Activated CD4-positive, CD25-positive, alpha-beta regulatory T cell treated with anti-CD3 and anti-CD28 coated beads, Interleukin-2, amount 50 U/mL, for 24 hours (primary cell): ENCODE measurements at places on chromosomes 16 and 17.
A peak's percentile ranks its signal among the peaks of the same experiment; 100 is the strongest.

- no peak for ATAC-seq
These were observed 90.2 kb downstream of the VPS53 start for GRCh38 chr17:624341-624860.

- no peak for ATAC-seq
These were observed 10.8 kb upstream of the LPCAT2 start for GRCh38 chr16:55498101-55498500.

GRCh38 chr16:85157813-85158742 is 45.8 kb upstream of the CIBAR2 start:
- ATAC-seq = peak; percentile 36

- no peak for ATAC-seq
These were observed 2.4 kb upstream of the SLC5A10 start for GRCh38 chr17:18949566-18949965.

- peak; percentile 51 for ATAC-seq
These were observed 23.9 kb downstream of the NFAT5 start for GRCh38 chr16:69589434-69590269.

GRCh38 chr17:69516911-69517310 is 102.4 kb downstream of the MAP2K6 start:
- ATAC-seq = no peak

GRCh38 chr17:77182205-77183172 is 41.7 kb downstream of the SEC14L1 start:
- ATAC-seq = no peak

DNA sequence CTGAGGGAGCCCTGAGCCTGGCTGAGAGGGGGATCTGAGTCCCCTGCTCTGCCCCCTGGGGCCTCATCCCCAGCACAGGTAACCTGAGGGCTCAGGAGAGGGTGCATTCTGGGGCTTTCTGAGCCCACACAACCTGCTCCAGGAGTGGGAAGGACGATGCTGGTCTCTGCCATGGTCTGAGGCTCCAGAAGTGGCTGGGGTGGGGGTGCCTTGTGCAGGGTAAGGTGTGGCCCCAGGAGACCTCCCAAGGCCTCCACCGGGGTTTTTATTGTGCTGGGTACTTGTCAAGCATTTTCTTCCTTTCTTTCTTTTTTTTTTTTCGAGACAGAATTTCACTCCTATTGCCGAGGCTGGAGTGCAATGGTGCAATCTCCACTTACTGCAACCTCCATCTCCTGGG is 300 bp downstream of the CTRB1 start:
- ATAC-seq = no peak

DNA sequence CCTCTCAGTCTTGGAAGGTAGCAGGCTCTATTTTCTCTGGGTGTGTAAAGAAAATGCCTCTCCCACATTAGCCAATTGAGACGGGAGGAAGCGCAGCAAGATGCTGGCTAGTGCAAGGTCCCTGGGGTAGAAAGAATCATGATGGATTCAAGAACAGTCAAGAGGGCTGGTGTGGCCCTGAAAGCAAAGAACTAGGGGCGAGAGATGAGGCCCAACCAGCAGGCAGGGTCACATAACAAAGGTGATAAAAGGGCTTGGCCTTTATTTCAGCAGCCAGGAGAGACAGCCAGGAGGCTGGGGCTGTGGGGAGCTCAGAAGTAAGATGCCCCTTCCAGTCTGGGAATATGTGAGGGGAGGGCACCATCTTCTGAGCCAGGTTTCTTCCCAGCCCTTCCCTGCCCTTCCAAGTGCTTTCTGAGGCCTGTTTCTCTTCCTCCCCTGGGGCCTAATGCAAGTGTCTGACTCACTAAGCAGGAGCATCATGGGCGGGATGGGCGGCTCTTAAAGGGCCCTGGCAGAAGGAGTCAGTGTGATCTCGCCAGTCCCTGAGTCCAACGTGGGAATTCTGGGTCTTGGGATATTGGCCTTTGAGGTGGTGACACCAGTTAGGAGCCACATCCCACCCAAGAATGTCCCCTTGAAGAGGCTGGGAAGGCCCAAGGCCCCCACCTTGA is 3.9 kb upstream of the NLRC5 start:
- ATAC-seq = no peak

DNA sequence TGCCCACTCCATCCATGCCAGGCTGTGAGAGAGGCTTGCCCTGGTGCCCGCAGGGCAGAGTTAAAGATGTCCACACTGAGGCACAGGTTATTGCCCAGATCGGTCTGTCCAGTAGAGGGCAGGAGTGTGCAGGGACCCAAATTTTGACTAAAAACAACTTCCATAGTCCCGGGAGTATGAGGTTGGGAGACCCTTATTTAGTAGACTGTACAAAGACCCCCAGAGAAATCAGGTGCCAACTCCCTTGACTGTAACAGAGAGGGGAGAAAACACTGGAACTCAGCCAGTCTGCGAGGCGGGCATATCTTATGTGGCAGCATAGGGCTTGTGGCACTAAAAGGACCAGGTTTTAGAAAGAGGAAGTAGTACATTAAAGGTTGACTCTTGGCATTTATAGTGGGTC is 43.4 kb downstream of the HNF1B start:
- no peak for ATAC-seq

DNA sequence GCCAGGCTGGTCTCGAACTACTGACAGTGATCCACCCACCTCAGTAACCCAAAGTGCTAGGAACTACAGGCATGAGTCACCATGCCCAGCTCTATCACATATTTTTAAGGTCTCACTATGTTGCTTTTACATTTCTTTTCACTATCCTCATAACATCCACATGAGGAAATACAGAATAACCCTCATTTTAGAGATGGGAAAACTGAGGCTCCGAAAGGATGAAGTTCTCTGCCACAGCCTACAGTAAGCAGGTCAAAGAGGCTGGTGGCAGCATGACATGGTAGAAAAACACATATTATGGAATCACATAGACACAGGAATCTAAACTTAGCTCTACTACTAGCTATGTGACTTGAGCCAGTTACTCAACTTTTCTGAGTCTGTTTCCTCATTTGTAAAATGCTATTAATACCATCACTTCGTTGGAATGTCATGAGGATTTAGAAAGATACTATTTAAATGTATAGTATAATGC is 32.2 kb downstream of the APPBP2 start:
- ATAC-seq = no peak

- no peak for ATAC-seq
These were observed 14.5 kb downstream of the ABCA9 start for GRCh38 chr17:69046121-69046807.

GRCh38 chr16:47504599-47504998 is 43.5 kb downstream of the PHKB start:
- no peak for ATAC-seq

- ATAC-seq = no peak
These were observed 3.0 kb upstream of the CCL1 start for GRCh38 chr17:34366010-34366409.

GRCh38 chr17:14616528-14616927 is 315.6 kb downstream of the HS3ST3B1 start:
- ATAC-seq = no peak

GRCh38 chr17:35855965-35856364 is 12.7 kb downstream of the HEATR9 start:
- ATAC-seq = no peak

DNA sequence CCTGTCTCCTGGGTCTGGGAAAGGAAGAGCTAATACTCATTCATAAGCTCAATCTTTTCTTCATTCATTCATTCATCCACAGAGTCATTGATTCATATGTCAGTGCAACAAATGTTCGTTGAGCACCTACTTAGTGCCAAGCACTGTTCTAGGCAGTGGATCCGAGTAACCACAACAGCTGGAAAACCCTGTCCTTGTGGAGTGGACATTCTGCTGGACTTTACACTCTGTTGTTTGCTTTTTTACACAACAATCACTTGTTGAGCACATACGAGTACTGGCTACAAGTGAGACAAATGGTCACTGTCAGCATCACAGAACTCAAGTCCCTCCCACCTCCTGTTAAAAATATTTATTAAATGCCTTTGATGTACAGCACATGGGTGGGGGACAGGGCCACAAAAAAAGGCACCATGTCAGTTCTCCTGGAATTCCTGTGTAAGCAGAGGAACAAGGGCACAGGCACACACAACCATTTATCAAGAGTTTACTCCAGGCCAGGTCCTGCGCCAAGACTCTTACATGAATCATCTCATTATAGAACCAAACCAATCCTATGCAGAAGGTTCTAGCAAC is 46.9 kb downstream of the TEKT5 start:
- no peak for ATAC-seq

DNA sequence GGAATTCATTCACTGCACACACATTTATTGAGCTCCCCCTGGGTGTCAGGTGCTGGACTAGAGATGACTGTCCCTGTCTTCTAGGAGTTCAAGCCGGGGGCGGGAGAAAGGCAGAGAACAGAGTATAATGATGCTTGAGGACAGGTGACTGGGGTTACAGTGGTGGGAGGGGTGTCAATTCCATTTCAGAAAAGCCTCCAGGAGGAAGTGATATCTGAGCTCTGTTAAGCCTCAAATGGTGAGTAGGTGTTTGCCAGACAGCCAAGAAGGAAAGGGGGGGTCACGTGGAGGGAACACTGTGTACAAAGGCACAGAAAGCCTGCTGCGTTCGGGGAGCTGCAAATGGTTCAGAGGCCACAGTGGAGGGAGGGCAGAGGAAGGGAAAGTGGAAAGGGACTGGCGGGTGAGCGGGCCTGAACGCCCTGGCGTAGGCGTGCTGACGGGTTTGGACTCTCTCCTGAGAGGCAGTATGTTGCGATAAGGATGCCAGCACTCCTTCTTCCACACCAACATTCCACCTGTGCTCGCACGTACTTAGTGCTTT is 9.7 kb upstream of the NXPH3 start:
- ATAC-seq = no peak

DNA sequence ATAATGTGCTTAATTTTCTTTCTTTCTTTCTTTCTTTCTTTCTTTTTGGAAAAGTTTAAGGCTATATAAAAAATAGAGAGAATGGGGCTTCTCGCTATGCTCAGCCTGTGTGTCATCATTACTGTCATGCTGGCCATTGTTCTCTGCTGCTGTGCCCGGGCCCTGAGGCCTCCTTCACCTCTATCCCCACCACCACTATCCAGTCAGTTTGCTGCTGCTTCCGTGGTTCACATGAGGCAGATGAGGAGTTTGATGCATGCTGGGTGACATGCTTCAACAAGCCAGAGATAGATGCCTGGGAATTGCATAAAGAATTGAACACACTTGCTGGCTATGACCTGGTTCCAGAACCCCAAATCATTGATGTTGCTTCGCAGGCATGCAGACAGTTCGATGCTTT is 36.3 kb downstream of the PITPNC1 start:
- ATAC-seq = no peak

GRCh38 chr16:27824006-27824405 is 239.5 kb downstream of the GSG1L start:
- ATAC-seq = no peak

GRCh38 chr17:57242148-57242547 is 14.2 kb upstream of the MSI2 start:
- no peak for ATAC-seq

DNA sequence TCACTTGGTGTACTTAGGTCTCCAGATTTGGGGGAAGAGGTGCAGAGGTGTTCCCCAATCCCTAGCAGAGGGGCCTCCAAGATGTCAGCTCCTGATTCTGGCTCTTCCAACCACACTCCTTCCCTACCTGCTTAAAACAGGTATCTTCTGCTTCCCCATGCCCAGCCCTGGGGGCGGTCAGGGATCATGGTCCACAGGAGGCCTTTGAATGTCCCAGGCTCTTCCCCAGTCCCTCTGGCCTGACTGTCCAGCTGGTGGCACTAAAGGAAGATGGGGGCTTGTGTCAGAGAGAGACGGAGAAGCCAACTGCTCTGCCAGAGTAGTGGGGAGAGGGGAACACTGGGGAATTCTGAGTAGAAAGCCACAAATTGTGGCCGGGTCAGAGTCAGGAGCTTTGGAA is 3.8 kb downstream of the ARL4D start:
- ATAC-seq = no peak

GRCh38 chr17:78214016-78214705 is at the start of gene BIRC5:
TSS of gene BIRC5 (plus strand) at chr17:78214253. CDS start at chr17:78214317, 64 bp downstream.
- ATAC-seq = peak; percentile 100

DNA sequence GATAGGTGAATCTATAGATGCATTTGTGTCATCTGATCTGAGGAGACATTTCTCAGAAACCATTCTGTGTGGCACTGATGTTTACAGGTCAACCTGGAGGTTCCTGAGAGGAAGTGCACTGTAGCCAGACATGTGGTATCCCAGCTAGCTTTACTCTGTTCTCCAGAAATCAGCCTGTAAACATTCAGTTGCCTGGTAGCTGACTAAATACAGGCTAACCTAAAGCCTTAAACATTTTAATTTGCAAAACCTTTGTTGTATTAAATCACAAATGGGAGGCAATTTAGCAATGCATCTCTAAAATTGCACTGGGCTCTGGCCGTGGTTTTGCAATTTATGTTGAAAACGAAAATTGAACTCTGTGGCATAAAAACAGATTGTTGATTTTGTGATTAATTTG is 207.6 kb downstream of the FTO start:
- no peak for ATAC-seq

DNA sequence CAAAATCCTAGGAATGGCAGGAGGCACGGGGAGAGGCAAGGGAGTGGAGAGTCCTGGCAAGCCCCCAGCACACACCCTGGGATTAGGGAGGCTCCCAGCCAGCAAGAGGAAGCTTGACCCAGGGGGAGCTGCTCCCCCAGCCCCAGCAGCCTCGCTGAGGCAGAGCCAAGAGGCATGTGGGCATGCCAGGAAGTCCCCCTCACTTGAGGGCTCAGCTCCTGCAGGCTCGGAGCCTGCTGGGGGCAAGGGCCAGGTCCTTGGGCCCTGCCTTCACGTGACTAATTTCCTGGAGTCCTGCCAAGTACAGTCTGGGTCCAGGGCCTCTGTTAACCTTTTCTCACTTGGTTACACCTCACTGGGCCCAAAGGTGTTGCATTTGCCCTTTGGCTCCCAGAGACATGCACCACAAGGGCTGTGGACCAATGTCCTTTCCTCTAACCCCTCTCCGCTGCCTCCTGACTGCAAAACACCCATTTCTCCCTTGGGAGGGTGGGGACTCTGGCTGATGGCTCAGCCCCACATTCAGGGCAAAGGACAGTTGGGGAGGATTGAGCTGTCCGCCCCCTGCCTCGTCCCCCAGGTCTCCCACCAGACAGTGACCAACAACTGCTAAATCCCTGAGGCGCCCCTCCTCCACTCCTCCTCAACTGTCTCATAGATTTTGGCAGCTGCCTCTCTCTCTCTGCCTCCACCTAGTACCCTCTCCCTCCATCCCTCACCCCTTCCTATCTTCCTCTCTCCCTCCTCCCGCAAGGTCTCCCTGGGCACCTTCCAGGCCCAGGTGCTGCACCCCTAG is 4.4 kb upstream of the SLC47A2 start:
- no peak for ATAC-seq

- no peak for ATAC-seq
These were observed 48.6 kb upstream of the PVALEF start for GRCh38 chr17:81116704-81117103.

- no peak for ATAC-seq
These were observed 143.7 kb upstream of the GNAO1 start for GRCh38 chr16:56047307-56048234.

GRCh38 chr17:78493450-78493849 is 83.7 kb downstream of the DNAH17 start:
- ATAC-seq = no peak

- no peak for ATAC-seq
These were observed 3.5 kb downstream of the FAM171A2 start for GRCh38 chr17:44360144-44360533.
